ENCODE measurements at places on chromosomes 4 and X.

DNA sequence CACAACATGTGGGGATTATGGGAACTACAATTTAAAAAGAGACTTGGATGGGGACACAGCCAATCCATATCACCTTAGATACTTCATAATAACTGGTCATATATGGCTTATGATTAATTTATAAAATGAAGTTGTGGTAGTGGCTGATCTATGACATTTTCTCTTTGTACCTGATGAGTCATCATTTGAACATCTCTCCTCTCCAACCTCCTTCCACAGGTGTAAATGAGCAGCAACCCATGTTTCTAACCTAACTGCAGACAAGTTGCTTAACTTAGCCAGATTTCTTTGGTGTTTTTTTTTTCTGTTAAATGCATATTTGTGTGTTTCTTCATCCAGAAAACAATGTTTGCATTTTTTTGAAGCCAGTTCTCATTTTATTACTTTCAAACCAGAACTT is 42.6 kb downstream of the SPANXA2 start:
- DNase-seq = no peak

GRCh38 chrX:137915466-137915865 is 349.5 kb downstream of the ZIC3 start:
- no peak for DNase-seq

- no peak for DNase-seq
Observed at GRCh38 chr4:55029821-55030503, 95.4 kb downstream of the KDR start.

DNA sequence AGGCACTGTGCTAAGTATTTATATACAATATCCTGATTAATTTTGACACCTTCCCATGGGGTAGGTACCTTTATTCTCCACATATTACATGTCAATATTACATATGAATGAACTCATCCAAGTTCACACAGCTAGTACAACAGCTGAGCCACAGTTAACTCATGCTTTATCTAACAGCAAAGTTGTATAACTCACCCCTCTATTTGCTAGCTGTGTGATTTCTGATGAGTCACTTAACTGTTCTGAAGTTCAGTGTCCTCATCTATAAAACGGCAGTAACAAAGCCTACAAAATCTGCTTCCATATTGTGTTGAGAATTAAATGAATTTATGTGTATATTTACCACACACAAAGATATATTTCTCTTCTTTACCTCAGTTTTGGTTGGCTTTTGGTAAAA is 48.2 kb upstream of the KDR start:
- DNase-seq = no peak

- DNase-seq = no peak
Observed at GRCh38 chr4:65538571-65538970, 131.7 kb downstream of the EPHA5 start.

DNA sequence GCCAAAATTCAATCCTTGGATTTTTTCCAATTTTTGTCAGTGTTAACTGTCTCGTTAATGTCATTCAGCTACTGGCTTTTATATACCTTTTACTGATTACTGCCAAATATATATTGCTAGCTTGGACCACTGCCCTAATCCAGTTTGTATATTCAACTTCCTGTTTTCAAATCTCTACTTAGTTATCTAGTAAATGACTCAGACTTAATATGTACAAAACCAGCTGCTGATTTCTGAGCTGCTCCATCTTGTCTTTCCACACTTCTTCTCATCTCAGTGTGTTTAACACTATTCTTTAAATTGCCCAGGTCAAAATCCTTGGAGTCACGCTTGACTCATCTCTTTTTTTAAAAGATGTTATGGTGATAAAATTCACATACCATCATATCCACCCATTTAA is 1196.7 kb downstream of the RAPGEF2 start:
- DNase-seq = no peak

All from effector CD4-positive, alpha-beta T cell (primary cell).